Activated CD4-positive, alpha-beta T cell treated with anti-CD3 and anti-CD28 coated beads for 36 hours (primary cell): ENCODE measurements at places on chromosomes 3 and 15. TPM values are rescaled to one million over a fixed set of nuclear protein-coding genes. Genes with fewer than 3 reads are reported as not detected.

The GOLGA8M gene
- 0.35 TPM for total RNA-seq

The CCR8 gene
- total RNA-seq, result 0.75 TPM

The DISP2 gene
- total RNA-seq, result 0.02 TPM

DNA sequence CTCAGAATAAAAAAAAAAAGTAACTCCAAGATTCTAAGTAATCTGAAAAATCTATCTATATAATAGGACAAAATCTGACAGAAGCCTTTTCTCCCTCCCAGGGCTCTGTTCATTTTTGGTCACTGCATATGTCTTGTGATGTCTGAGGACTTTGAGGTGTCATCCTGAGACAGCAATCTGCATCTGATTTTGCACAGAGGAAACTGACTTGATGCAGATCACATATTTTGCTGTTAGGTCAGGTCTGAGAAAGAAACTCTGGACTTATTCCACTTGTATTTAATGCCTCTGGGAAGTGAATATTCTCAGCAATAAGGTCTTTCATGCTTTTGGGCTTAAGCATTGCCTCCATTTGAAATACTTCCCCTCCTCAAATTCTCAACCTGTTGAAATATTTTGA is 295.2 kb upstream of the THBS1 start:
- no peak for DNase-seq

- DNase-seq, result no peak
Observed at GRCh38 chr3:40550167-40550566, 25.4 kb downstream of the ZNF621 start.

DNA sequence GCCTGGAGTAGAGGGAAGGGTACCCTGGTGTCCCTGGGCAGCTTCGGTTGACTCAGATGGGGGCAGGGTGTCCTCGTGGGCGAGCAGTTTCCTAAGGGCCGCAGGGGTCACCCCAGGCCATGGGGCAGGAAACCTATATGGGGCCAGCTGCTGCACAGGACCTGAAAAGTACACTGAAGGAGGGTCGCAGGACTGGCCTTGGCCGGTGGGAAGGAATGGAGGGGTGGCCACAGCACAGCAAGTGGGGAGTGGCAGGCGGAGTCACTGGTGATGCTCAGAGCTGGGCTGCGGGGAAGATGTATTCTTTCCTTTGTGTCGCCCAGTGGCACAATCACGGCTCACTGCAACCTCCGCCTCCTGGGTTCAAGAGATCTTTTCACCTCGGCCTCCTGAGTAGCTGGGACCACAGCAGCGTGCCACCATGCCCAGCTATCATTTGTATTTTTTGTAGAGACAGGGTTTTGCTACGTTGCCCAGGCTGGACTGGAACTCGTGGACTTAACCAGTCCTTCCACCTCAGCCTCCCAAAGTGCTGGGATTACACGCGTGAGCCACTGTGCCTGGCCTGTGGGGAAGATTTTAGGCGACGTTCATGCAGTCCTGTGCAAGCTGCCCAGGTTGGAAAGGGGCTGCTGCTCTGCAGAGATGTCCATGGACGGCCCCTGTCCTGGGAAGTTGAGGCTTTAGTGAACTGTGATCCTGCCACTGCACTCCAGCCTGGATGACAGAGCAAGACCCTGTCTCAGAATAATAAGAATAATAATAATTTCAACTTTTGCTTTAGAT is 57.2 kb downstream of the EFCAB12 start:
- no peak for DNase-seq

GRCh38 chr3:167110901-167111300 is 269.2 kb downstream of the ZBBX start:
- no peak for DNase-seq

DNA sequence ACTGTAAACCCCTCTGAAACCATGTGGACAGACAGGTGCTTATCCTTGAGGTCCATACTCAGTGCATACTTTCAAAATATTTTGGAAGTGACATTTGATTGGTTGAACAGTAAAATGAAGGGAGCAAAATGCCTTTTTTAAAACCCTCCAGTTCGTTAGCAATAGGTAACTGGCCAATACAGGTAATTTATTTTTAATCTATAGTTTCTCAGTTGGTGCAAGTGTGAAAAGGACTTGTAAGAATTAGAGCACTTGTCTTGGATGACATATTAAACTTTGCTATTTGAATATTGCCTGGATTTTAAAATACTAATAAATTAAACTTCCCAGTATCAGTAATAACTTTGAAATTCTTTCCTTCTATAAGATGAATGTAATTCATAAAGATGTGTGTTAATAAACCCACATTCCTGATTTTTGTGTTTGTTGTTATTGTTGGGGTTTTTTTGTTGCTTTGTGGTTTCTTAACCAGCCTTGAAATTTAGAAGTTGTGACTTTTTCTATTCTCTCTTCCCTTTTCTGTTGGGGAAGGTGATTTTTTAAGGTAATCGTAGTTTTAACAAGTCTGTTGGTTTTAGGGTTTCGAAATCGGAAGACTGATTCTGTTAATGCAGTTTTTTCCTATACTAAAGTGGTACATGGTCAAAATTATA is 90.0 kb downstream of the STT3B start:
- DNase-seq, result no peak

DNA sequence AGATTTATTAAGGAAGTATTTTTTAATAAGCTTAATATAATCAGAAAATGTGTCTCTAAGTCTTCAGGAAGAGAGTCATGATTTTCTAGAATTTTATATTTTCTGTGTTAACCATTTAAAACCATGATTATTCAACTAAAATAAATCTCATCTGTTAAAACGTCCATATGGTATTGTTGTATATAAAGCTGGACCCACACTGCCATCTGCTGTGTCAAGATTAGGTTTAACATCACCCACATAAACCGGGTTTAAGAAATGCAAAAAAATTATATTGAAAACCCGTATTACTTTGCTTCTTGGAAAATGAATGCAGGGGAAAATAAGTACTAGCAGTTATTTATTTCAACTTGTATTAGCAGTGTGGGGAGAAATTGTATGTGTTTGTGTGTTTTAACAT is 9.5 kb upstream of the CCDC66 start:
- no peak for DNase-seq

- DNase-seq, result no peak
Observed at GRCh38 chr15:100926971-100927756, 8.0 kb downstream of the LRRK1 start.

GRCh38 chr3:63097396-63097795 is 180.7 kb upstream of the SYNPR start:
- DNase-seq, result no peak

GRCh38 chr3:8560366-8561007 is 58.9 kb downstream of the LMCD1 start:
- DNase-seq, result no peak

DNA sequence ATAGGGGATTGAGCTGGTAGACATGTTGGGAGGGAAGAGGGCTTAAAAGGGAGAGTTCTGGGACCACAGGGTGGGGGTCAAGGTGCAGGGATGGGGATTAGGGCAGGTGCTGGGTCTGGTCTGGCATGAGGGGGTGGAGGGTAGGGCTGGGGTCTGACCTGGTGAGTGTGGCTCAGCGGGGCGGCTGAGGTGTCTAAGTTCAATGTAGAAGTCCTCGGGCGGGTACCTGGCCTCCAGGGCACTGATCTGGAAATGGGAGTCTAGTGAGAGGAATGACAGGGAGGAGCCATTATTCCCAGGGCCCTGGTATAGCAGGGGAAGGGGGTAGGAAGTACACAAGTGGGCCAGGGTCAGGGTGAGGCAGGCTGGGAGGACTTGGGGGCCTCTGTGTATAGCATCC is 39.6 kb downstream of the RAB11A start:
- DNase-seq, result no peak
